ENCODE measurements at places on chromosomes 1 and 21.

DNA sequence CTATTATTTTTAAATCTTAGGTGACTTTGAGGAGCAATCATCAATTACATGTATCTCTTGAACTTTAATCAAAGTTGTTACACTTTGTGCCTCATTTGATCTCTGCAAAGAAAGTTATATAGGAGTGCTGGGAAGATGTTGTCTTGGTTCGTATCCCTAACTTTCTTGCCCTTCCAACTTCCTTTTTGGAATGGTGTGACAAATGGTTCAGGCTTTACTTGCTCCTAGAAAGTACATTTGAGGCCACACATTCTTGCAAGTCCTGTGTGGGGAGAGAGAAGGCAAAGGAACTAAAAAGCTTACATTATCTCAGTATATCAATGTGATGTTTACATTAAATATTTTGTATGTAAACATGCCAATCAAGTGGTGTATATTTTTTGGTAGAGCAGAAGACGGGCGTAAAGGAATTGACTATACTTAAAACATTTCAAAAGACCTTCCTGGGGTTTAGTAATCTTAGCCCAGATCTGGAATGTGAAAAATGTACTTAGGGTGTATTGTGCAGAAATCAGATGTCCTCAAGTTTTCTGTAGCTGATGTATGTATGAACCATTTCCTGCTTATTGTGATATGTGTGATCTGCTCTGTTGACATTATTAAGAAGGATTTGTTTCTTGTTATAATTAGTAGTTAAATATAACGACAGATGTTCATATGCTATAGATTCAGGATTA is 59.2 kb downstream of the USP25 start:
- no peak for DNase-seq

- no peak for DNase-seq
These were observed 170.7 kb downstream of the IER5 start for GRCh38 chr1:181259026-181259745.

DNA sequence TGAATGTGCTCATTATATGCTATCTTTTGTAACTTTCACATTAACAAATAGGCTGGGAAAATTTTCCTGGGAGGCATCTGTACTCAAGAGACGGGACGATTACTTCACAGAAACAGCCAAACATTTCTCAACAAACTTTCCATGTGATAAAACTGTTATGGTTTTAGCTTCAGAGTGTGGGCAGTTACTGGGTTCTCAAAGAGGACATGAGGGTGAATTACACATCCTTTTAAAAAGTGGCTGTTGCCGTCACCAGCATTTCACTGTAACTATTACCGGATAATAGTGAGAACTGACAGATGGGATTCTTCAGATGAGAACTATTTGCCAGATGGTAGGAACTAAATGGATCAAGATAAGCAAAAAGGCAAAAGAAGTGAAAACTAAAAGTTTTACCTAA is 109.1 kb downstream of the APP start:
- no peak for DNase-seq

DNA sequence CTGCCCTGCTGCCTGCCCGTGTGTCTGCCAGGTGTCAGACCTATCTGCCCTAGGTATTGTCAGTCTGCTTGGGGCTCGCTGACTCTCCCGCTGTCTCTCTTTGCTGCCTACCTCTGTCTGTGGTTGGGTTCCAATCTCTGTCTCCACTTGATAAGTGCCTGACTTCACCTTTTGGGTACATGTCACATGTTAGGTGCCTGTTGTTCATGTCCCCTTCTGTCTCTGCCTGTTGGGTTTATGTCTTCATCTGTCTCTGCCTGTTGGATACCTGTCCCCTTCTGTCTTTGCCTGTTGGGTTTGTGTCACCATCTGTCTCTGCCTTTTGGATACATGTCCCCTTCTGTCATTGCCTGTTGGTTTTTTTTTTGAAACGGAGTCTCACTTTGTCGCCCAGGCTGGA is 14.6 kb downstream of the RPS6KA1 start:
- no peak for DNase-seq

DNA sequence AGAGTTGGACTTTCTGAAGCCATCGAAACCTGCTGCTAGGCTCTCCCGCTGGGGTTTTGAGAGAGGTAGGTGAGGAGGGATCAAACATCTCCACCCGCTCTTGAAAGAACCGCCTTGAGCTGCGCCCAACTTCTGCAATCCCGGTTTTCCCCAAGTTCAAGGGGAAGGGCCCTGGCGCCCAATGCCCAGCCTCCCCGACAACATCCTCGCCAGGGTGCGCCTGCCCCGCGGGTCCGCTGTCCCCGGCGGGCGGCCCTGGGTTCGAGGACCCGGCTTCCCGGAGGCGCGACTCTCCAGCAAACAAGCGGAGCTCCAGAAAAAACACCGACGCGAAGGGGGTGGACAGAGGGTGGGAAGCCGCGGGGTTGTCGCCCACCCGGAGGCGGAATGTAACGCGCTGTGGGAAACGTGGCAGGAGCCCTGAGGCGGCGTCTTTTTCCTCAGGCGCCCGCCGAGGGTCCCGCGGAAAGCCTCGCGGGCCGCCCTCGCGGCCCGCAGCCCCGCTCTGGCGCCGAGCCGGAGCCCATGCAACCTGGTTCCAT is 607 bp downstream of the BTG3 start:
- no peak for DNase-seq

DNA sequence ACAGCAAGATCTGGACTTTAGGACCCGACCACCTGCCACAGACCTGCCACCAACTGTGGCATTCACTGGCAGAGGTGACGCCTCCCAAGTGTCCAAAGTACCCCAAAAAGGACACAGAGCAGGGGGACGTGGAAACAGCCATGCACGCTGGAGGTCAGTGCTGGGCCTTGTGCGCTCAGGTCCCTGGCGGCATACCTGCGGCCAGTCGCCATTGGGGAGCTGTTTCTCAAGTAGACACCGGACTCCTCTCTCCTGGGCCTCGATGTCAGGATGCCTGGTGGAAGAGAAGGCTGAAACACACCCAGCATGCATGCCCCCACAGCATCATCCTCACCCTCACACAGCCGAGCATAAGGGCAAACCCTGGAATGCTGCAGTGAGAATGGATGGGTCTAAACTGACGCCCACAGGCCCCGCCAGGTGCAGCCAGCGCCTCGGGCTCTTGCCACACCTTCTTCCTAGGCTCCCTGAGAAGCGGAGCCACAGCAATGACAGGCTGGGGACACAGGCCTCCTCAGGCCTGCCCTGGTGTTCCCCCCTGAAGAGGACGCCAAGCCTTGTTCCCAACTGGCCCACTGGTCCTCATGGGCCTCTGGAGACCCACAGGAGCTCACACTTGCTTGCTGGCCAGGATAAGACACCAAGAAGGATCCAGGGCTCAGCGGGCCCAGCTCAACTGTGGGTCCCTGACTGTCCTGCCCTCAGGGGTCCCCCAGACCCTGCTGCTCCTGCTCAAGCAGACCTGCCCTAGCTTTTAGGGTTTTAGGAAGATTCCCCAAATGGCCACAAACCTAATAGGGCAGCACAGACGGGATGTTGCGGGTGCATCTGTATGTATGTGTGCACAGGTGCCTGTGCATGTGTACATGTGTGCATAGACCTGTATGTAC is 7.7 kb upstream of the SPATC1L start:
- no peak for DNase-seq

- no peak for DNase-seq
These were observed 37.2 kb downstream of the SCCPDH start for GRCh38 chr1:246761396-246761795.

DNA sequence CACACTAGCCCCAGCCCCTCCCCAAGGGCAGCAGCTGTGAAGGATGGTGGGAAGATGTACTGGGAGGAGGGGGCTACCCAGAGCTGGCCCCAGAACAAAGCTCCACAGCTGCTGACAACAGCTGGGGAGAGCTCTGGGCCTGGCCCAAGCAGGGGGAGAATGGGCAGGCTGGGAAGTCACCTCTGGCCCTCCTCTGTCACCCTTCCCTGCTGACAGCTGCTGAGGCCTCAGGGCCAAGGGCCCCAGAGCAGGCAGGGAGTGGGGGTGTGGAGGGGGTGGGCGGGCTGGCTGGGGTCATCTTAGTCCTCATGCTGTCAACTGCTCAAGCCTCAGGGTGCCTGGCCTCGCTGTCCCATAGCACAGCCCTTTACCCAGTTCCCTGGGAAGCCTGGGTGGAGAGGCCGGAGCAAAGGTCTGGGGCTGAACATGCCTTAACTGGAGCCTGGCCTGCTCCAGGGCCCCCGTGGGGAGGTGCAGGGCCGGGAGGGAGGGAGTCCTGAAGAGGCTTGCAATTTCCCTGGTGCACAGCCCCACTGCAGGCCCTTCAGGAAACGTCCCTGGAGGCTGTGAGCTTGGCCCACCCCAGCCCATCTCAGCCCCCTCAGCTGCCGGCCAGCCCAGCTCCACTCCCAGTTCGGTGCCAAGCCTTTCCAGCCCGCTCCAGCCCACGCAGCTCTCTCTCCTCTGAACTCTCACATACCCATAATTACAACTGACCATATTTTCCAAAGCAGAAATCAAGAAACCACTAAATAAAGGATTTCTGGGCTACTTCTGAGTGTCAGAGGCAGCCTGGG is 25.7 kb downstream of the HSPG2 start:
- no peak for DNase-seq

DNA sequence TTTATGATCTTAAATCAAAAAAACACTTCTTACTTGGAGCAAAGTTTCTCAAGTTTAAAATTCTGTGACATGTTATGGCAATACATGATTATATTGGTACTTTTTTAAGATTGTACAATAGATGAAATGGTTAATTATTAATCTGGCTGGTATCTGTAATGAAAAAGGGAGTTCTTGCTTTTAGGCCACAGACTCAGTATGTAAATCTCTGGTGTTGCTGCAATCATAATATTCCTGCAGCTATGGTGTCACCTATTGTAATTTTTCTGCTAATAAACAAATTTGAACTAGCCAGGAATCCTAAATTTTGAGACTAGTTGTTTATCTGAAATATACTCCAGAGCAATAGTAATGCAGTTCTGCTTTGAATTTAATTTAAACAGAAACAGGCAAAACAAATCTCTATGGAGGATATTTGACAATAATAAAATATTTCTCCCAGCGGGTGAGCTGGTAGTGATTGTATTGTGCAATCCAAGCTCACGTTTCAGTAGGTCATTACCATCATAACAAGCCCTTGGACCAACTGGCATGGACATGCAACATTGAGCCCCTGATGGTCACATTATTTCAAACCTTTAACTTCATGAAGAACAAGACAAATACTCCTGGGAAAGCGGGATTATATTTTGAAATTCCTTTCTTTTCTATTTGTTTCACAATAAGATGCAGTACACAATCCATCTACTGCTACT is 77.2 kb upstream of the USH2A start:
- DNase-seq, result no peak

DNA sequence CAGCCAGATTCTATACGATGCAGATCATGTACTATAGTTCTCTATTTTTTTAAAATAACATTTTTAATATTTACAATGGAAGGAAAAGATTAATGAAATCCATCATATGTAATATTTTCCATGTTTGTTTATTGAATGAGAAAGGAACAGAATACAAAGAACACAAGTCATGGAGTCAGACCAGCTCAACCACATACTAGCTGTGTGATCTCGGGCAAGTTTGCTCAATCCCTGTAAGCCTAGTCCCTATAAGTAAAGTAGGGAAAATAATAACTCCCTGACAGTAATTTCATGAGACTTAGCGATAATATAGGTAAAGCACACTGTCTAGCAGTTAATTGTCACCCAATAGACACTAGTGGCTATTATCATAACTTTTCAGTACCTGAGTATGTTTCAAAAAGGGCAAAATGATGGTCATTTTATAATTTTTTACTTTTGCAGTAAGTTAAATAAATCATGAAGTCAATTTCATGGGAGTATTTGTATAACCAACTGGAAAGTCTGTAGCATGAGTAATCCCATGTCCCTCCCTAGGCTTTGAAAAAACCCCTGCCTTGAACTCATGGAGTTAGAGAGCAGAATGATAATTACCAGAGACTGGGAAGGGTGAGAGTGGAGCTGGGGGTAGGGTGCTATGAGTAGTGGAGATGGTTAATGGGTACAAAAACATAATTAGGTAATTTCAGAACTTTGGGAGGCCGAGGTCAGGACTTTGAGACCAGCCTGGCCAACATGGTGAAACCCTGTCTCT is 37.0 kb upstream of the EPS15 start:
- no peak for DNase-seq

- no peak for DNase-seq
These were observed 345.5 kb downstream of the SMYD3 start for GRCh38 chr1:246161626-246162025.

DNA sequence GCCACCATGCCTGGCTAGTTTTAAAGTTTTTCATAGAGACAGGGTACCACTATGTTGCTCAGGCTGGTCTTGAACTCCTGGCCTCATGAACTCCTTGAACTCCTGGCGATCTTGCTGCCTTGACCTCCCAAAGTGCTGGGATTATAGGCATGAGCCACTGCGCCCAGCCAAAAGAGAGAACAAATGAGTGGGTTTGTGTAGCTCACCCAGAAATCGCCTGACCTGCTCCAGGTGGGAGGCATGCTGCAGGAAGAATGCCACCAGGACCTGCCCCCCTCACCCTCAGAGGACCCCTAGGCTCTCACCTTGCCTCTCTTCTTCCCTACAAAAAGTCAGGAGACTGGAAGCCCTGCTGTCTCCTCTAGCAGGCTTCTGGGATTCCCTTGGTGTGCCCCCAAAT is 88.8 kb downstream of the SYT2 start:
- no peak for DNase-seq

GRCh38 chr1:185652348-185652747 is 81.8 kb upstream of the HMCN1 start:
- DNase-seq, result no peak

DNA sequence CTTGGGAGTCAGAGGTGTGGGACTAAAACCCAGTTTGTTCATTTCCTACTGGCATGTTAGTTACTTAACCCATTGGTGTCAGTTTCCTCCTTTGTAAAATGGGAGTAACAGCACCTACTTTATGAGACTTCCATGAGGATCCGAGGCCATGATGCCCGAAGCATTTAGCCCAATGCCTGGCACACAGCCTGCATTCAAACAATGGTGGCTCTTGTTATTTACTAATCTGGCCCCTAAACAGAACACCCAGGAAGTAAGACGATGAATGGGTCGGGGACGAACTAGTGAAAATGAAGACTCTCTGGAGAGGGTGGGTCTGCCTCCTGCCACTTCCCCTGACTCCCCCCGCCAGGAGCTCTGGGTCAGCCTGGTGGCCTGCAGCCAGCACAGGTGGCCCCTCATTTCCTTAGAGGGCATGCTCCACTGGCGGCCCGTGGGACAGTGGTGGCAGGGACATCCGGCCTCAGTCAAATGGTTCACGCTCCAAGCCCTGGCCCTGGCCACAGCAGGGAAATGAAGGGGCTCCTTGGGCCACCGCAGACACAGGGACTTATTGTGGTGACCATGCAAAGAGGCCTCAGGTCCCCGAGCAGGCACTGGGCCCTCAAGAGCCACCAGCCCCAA is 9.5 kb upstream of the TAS1R2 start:
- peak; percentile 40 for DNase-seq

- no peak for DNase-seq
These were observed 5.6 kb downstream of the OLIG2 start for GRCh38 chr21:33031152-33031911.

GRCh38 chr1:238738892-238739291 is 647.5 kb upstream of the CHRM3 start:
- no peak for DNase-seq

- peak; percentile 16 for DNase-seq
These were observed 8.5 kb upstream of the ZC3H12A start for GRCh38 chr1:37465593-37466517.

All from midbrain (tissue), 1 donor.